GM12864 (cell line): ENCODE measurements at places on chromosomes 1 and 21.

- no peak for DNase-seq
These were observed 95.9 kb downstream of the ZC3H11B start for GRCh38 chr1:219517031-219517430.

GRCh38 chr1:48527051-48527450 is 55.0 kb upstream of the SPATA6 start:
- DNase-seq: no peak

GRCh38 chr1:234490793-234491479 is 12.0 kb upstream of the TARBP1 start:
- no peak for DNase-seq

- no peak for DNase-seq
These were observed 199.9 kb downstream of the LRRC40 start for GRCh38 chr1:70005386-70006034.

GRCh38 chr21:16279731-16280581 is 550.2 kb downstream of the USP25 start:
- DNase-seq: no peak

- DNase-seq: no peak
These were observed 105.3 kb upstream of the SLC45A1 start for GRCh38 chr1:8212580-8213031.

GRCh38 chr1:204589409-204590038 is 73.3 kb downstream of the MDM4 start:
- no peak for DNase-seq

DNA sequence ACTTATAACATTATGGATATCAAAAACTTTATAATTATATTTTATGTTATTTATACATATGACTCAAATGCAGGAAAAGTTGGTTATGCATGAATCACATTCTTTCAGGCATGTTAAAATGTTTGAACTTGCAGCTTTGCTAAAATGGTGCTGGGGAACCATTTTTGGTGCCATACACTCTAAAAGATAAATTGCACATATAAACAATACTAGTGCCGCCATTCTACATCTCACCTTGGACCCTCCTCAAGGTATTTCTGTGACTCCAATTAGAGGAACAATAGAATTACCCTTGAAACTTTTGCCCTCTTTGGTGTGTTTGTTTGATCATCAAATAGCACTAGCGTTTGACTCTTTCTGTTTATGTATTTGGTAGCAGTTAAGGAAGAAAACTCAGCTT is 997 bp downstream of the PRKACB start:
- DNase-seq: no peak

- no peak for DNase-seq
These were observed 16.6 kb downstream of the TEX35 start for GRCh38 chr1:178529364-178530036.

GRCh38 chr1:23505851-23506250 is 21.9 kb upstream of the ASAP3 start:
- DNase-seq: no peak

- DNase-seq: no peak
These were observed 5.4 kb downstream of the UBE2J2 start for GRCh38 chr1:1268284-1268682.

GRCh38 chr1:160674415-160674814 is 27.6 kb upstream of the SLAMF1 start:
- DNase-seq: no peak
